A673 (cell line): ENCODE measurements at places on chromosomes 7 and 10. TPM values are rescaled to one million over a fixed set of nuclear protein-coding genes. Genes with fewer than 3 reads are reported as not detected.

The C7orf57 gene
- not detected in 2 replicates for total RNA-seq

The XPNPEP1 gene
- total RNA-seq = 65.4 and 72.5 TPM in 2 replicates

The OPN1SW gene
- not detected in 2 replicates for total RNA-seq

DNA sequence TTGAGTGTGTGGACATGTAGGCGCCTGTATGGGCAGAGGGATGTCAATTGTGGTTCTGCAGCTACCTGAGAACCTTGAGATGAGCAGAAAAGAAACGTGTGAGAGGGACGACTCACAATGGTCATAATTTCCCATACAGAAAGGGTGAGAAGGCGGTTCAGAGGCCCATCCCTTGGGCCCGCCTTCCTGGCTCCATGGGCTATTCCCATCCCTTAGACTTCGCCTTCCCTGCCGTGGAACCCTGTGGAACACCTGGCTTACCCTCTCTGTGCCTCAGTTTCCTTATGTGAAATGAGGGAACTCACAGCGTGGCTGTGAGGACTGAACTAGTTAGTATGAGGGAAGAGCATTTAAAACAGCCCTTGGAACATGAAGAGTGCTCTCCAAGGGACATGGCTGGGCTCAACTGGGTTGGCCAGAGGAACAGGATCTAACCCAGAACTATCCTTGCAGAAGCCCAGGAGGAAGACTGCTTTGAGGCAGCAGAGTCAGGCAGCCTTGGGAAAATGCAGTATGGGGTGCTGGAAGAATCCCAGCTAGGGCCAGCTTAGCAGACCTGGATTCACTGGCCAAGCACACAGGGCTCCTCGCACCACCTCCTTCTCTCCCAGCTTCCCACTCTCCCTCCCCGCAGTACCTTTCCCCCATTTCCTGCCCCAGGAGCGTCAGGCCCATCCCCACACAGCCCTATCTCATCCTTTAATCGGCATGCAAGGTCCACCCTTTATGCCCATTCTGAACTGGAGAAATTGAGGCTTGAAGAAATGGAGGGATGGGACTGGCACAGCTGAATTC lies 11.1 kb upstream of the ZMIZ1 start:
- DNase-seq = no peak

GRCh38 chr10:44853148-44853734 lies 57.9 kb upstream of the TMEM72 start:
- DNase-seq = no peak

DNA sequence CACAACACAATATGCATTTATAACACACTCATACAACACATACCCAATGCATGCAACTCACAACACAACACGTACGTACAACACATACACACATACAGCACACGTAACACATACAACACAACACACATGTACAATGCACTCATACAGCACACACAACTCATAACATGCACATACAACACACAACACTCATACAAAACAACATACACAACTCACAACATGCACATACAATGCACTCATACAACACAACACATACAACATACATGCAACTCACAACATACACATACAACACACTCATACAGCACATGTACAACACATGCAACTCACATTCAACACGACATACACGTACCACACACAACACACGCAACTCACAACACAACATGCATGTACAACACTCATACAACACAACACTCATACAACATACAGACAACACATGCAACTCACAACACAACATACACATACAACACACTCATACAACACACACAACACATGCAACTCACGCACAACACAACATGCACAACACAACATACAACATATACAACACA lies 21.8 kb downstream of the DIP2C start:
- DNase-seq = no peak

DNA sequence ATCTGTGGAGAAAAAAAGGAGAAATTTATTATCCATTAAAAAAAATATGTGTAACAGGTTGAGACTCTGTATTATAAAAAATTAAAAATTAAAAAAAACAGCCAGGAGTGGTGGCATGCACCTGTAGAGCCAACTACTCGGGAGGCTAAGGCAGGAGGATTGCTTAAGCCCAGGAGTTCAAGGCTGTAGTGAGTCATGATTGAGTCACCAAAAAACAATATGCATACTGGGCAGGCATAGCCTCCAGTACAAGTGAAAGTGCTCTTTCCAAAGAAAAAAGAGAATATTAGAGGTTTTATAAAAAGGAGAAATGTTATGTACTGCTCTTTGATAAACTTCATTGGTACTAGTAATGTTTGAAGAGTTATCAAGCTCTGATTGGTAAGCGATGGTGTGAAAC lies 647.1 kb upstream of the ZWINT start:
- DNase-seq = no peak

- DNase-seq = no peak
Observed at GRCh38 chr7:8178353-8178752, 83.6 kb downstream of the ICA1 start.

DNA sequence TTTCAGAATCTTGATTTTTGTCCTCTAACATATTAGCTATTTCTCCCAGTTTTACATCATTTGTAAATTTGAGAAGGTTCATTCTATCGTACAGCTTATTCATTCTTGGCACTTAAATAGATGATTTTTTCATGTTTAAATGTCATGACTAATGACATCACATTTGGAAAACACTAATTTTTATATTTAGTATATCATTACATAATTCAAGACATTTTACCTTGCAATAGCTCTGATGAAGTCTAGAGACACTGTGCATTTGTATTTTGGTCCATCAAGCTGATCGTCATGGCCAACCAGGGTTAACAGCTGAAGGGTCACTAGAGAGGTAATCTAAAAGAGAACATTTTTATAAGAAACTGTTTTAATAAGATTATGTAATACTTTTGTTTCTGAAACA lies 71.3 kb downstream of the ORC5 start:
- no peak for DNase-seq

DNA sequence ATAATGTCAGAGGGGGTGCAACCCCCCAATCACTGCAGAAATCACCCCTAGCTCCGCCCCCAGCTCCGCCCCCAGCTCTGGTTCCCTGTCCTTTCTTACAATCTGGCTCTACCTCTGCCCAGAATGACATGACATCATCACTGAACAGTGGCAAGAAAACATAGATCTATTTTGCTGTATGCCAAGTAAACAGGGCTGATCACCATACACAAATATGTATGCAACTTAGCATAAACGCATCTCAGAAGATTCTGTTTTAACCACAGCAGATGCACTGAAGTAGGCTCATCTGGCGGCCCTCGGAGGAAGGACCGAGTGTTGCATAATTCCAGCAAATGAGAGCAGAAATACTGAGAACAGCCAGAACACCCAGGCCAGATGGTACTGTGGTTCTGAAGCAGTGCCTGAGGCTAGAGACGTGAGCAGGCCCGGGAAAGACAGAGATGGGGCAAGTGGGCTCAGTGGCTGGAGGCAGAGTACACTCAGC lies 293.3 kb upstream of the KLF14 start:
- peak; percentile 52 for DNase-seq

GRCh38 chr10:99555825-99556523 lies 23.2 kb downstream of the NKX2-3 start:
- no peak for DNase-seq

DNA sequence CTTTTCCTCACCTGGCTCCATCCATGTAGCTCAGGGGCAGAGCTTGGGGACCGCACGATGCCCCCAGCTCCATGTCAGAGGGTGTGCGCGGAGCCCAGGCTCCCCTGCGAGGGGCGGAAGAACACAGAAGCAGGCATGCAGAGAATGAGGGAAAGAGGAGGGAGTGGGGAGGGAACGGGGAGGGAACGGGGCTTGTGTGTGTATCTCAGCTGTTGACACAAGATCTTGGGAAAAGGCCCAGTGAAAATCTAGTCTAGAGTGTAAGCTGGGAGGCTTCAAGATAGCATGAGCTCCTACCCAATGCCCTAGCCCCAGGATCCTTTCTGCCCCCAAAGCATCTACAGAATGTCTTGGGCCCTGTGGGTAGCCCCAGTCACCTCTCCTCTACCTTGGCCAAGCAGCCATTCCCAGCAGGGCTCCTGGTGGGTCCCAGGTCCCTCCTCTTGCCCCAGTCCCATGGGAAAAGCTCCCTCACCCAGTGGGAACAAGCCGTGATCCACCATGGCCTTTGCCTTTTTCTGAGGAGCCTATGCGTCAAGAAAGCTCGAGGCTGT lies 25.1 kb upstream of the NDST2 start:
- DNase-seq = no peak

DNA sequence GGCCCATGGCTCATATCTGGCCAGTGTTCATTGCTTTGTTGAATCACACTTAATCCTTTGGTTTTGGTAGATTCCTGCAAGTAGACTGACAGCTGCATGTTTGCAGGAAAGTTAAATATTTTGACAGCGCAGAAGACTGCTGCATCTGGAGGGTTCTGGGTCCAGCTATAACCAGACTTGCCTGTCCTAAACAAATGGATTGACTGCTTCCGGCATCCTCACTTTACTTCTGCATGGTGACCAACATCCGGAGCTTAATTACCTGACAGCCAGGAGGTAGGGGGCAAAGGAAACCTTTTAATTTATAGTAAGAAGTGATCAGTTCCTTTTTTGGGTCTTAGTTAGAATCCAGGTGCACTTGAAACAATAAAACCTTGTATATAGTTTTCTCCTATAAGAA lies 263.3 kb downstream of the SNX10 start:
- DNase-seq = no peak
